ENCODE measurements at places on chromosomes 12 and 14. TPM values are rescaled to one million over a fixed set of nuclear protein-coding genes. Genes with fewer than 3 reads are reported as not detected.

Gene LHX5
- total RNA-seq: not detected

Gene RASSF3
- 10.7 TPM for total RNA-seq

Gene ARHGDIB
- total RNA-seq: 50.8 TPM

DNA sequence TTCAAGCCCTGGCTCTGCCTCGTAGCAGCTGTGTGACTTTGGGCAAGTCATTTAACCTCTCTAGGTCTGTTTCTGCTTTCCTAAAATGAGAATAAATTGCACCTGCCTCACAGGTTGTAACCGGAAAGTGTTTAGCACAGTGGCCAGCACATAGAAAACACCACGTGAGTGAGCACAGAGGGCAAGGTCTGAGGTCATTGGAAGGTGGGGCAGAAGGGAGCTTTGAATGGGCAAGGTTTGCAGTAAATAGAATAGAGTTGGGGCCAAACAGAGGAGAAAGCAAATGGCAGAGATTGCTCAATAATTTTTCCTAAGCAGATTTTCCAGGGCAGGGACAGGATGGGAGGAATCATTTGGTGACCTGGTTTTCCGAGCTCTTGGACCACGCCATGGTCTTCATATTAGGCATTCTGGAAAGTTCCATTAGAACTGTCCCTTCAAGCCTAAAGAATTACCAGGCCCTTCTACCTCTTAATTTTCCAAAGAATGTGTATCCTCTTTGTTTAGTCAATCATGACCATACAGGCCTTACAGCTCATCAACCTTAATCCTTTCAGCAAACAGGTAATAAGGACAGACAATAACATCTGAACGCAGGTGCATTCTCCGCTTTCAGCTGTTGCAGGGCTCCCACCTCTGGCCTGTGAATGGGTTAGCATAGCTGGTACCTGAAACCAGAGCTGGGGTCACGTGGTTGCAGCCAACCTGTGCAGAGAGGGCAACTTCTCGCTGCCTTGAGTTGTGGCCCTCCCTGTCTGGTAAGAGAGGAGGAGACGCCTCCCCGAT is 53.8 kb downstream of the VWF start:
- H3K4me3 ChIP-seq: no peak overlapping the region
- no peak for DNase-seq
- no peak overlapping the region for H3K27ac ChIP-seq
- H3K27me3 ChIP-seq: no peaks in the 10 kb centered on the region

DNA sequence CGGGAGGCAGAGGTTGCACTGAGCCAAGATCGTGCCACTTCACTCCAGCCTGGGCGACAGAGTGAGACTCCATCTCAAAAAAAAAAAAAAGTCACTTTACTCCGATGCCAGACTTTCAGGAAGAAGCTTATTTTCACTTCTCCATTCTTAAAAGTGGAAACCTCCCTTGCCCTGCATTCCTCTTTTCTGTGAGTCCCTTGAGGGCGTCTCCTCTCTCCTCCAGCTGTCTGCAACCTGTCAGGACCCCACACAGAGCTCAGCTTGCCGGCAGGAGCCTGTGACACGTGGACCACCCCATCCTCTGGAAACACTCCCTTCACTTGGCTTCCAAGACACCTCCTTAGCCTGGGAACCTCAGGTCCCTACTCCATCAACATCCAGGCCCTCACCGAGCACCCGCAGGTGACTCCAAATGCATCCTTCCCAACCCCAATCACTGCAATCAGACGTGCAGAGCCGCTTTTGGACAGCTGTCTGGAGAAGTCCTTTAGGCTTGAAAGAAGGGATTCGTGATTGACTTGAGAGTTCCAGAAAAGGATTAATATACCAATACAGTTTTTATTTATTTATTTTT is 34.3 kb downstream of the SLC15A4 start:
- no peak overlapping the region for H3K27ac ChIP-seq
- H3K4me1 ChIP-seq: peaks cover 25% of the 10 kb centered on the region
- H3K27me3 ChIP-seq: no peaks in the 10 kb centered on the region
- H3K4me3 ChIP-seq: no peak overlapping the region
- DNase-seq: peak; percentile 49
- peaks cover 37% of the 10 kb centered on the region for H3K36me3 ChIP-seq

DNA sequence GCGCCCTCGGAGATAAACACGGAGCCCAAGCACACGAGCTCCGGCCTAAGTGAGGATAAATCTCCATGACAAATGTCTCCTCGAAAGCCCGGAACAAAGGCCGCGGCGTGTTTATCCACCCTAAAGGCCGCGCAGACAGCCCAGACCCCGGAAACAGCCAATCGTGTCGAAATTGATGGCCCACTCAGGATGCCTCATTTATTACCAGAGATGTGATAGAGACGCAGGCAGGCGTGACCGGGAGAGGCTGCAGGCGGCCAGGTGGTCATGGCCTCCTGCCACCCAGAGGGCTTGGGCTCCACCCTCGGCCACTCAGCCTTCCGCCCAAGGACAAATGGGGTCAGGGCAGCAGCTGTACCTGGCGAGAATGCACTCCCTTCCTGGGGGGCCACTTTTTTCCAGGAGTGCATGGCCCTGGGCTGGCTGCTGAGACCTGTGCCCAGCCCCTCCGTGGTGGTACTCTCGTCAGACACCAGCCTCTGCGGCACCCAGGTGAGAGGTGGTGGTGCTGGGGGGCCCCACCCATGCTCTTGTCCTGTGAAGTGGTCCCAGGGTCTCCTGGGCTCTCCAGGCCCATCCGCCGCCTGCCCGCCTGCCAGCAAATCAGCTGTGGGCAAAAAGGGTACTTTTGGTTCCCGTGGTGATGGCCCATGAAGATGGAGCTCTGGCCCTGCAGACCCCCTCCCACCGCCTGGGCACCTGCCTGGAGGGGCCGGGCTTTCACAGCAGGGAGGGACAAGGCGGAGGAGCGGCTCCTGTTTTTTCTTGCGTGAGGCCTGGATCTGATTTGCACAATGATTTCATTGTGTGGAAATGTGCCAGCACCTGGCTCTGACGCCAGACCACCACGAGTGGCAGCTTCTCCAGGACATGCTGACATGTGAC is 211.5 kb upstream of the C14orf180 start:
- H3K36me3 ChIP-seq: no peaks in the 10 kb centered on the region
- DNase-seq: no peak
- H3K27ac ChIP-seq: no peak overlapping the region
- H3K4me3 ChIP-seq: no peak overlapping the region

GRCh38 chr14:75711796-75712211 is 50.8 kb downstream of the TTLL5 start:
- H3K36me3 ChIP-seq: peaks cover 7% of the 10 kb centered on the region
- DNase-seq: peak; percentile 75
- no peak overlapping the region for H3K27ac ChIP-seq
- no peak overlapping the region for H3K4me3 ChIP-seq

- peaks cover 42% of the 10 kb centered on the region for H3K36me3 ChIP-seq
- DNase-seq: no peak
- peaks cover 27% of the 10 kb centered on the region for H3K4me1 ChIP-seq
- no peaks in the 10 kb centered on the region for H3K27me3 ChIP-seq
- H3K4me3 ChIP-seq: peak overlapping the region; percentile 71
Observed at GRCh38 chr12:114683709-114684097, 272 bp downstream of the TBX3 start.

DNA sequence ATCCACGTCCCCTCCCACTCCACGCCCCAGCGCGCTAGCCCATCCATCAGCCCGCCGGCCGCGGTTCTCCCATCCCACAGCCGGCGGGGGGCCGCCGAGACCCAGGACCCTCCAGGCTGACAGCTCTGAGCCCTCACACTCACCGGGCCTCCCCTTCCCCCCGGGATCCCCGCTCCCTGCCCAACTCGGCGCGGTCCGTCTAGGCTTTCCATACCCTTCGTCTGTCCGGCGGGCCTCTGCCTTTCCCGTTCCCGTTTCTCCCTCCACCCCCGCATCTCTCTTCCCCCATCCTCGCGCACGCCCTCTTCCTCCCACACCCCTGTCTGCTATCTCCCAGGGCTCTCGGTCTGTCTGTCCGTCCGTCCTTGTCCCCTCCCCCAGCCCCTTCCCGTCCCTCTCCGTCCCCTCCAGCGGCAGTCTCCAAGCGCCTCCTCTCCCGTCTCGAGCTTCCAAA is 726 bp downstream of the ZFHX2 start:
- no peak overlapping the region for H3K4me3 ChIP-seq
- no peak for DNase-seq
- H3K27ac ChIP-seq: no peak overlapping the region
- H3K36me3 ChIP-seq: no peaks in the 10 kb centered on the region
- peaks cover 49% of the 10 kb centered on the region for H3K27me3 ChIP-seq

DNA sequence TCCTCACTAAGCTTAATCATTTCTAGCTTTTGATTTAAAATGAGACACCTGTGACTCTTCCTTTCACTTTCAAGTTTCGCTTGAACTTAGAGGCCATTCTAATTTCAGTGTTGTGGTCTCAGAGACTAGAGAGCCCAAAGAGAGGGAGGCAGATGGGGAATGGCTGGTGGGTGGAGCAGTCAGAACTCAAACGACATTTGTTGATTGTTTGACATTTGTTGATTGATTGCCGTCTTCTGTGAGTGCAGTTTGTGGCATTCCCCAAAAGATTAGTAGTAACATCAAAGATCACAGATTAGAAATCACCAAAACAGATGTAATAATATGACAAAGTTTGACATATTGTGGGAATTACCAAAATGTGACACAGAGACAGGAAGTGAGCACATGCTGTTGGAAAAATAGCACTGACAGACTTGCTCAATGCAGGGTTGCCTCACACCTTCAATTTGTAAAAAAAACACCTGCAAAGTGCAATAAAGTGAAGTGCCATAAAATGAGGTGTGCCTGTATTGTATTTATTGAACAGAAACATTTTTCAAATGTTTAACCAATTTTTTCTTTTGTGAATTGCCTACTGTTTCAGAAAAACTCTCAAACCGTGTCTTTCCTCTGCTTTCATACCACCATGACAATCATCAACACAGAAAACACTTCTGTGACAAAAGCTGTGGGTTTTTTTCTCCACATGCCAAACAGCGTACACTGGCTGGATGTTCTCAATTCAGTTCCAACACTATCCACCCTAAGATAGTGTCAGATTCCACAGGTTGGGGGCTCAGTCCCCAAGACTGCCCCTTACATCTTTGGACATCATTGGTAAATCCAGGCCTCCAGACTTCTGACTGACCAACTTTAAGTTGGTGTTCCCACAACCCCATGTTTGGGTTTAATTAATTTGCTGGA is 376.3 kb upstream of the RGS6 start:
- no peaks in the 10 kb centered on the region for H3K36me3 ChIP-seq
- H3K4me1 ChIP-seq: no peaks in the 10 kb centered on the region
- no peak for DNase-seq
- no peak overlapping the region for H3K27ac ChIP-seq

- peaks cover 64% of the 10 kb centered on the region for H3K36me3 ChIP-seq
- H3K27me3 ChIP-seq: no peaks in the 10 kb centered on the region
- H3K4me1 ChIP-seq: no peaks in the 10 kb centered on the region
- no peak overlapping the region for H3K27ac ChIP-seq
Observed at GRCh38 chr12:868722-869121, 80.8 kb downstream of the RAD52 start.

- peak; percentile 51 for DNase-seq
- no peaks in the 10 kb centered on the region for H3K36me3 ChIP-seq
- peak overlapping the region; percentile 90 for H3K27ac ChIP-seq
- H3K27me3 ChIP-seq: no peaks in the 10 kb centered on the region
- peaks cover 23% of the 10 kb centered on the region for H3K4me1 ChIP-seq
Observed at GRCh38 chr12:127903146-127903545, 363.8 kb upstream of the TMEM132C start.

GRCh38 chr12:1587927-1588574 is 6.3 kb downstream of the FBXL14 start:
- H3K27me3 ChIP-seq: no peaks in the 10 kb centered on the region
- no peak for DNase-seq
- peaks cover 34% of the 10 kb centered on the region for H3K4me1 ChIP-seq
- no peak overlapping the region for H3K27ac ChIP-seq
- peaks cover 11% of the 10 kb centered on the region for H3K36me3 ChIP-seq

DNA sequence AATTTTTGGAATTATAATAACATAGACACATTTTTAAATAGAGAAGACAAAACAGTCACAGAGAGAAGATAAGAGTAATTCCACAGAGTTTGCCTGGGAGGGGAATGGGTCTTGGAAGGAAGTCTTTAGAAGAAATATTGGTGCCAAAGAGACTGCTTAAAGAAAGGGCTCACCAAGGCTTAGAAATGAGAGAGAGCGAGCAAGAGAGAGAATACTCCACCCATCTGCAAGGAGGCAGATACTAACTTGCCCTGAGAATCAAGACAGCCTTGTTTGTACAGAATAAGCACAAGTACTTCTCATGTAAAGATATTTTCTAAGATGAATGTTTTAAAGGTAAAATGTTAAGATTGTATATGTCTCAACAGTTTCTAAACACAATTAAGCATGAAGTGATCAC is 165.5 kb downstream of the SLC38A4 start:
- no peaks in the 10 kb centered on the region for H3K36me3 ChIP-seq
- peak overlapping the region; percentile 90 for H3K27ac ChIP-seq
- DNase-seq: no peak
- no peaks in the 10 kb centered on the region for H3K27me3 ChIP-seq
- H3K4me3 ChIP-seq: no peak overlapping the region
- peaks cover 73% of the 10 kb centered on the region for H3K4me1 ChIP-seq

- H3K4me3 ChIP-seq: no peak overlapping the region
- H3K27me3 ChIP-seq: no peaks in the 10 kb centered on the region
- no peaks in the 10 kb centered on the region for H3K36me3 ChIP-seq
Observed at GRCh38 chr14:32762886-32763285, 175.8 kb upstream of the NPAS3 start.
